Central memory CD4-positive, alpha-beta T cell (primary cell): ENCODE measurements at places on chromosomes 16 and 17.

DNA sequence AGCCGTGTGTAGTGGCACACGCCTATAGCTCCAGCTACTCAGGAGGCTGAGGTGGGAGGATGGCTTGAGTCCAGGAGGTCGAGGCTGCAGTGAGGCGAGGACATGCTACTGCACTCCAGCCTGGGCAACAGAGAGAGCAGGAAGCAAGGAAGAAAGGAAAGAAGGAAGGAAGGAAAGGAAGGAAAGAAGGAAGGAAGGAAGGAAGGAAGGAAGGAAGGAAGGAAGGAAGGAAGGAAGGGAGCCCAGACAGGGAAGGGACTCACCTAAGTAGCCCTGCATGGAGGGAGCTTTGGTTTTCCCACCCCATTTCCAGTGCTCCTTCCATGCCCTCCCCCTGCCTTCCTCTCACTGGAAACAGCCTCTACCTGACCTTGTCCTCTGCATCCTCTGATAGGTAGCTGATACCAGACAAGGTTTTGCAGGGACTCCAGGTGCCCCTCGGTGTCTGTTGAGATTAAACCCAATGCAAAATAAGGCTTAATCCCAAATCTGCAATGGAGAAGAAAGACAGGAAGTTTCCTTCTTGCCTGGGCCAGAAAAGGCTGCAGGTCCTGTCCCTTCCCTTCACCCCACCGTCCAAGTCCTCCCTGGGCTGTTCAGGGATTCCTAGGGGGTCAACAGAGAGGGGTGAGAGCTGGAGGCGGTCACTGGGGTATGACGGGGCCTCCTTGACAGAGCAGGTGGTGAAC, 21.5 kb upstream of the CA4 start:
- no peak for DNase-seq

DNA sequence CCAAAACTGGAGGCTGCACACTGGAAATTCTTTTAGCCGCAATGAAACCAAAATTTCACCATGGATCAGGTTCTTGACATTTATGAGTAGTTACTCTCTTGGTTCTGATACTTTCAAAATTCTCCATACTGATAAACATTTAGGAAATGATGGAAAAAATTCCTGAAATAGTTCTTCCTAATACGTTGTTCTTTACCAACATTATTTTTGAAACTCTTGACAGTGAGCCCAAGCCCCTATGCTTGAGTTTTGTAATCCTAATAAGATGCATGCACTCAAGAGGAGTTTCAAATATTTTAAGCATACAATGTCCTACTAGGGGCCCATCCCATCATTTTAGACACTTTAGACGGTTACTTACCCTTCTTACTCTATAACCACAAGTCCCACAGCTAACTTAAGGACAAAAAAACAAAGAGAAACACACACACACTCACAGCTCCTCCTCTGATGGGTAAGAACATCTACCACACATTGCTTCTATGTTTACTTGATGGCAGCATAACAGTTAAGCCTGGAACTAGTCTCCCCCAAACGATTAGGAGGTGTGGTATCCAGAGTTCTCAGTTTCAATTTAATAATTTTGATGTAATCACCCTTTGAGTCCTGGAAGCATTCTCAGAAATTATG, 3.7 kb downstream of the VEZF1 start:
- no peak for DNase-seq

DNA sequence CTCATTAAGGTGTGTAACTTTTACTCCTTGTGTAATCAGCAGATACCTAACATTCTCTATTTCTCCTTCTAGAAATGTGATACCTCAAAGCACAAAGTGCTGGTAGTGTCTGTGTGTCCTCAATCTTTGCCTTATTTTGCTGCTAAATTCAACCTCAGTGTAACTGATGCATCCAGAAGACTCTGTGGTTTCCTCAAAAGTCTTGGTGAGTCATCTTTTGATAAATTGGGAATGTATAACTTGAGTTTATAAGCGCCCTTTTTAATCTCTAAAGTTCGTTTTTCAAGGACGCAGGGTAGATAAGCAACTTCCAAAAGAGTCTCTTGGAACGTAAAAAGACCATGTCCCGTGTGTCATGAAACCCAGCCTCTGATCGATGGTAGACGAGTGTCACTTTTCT, 10.2 kb downstream of the NARF start:
- DNase-seq: no peak

DNA sequence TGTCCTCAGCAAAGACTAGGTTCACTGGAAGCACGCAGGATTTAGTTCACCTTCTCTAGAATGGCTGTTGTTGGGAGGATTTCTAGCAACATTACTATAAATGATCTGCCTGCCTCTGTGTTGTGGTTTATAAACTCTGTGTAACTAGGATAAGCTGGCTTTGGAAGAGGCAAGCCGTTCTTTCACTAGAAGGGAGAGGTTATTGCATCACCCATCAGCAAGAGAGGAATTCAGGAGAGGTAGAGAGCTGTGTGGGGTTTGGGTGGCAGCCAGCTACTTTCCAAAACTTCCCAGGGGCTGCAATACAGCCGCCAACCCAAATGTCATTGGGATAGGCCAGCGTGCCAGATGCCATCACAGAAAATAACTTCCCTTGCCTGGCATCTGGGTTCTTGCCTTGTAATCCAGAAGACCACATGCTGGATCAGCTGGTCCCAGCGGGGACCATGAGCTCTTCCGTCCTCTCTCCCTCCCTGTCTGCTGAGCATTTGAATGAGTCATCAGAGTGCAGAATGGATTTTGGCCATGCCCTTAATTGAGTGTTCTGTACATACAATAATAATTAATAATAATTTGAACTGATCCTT, 95.7 kb upstream of the RBFOX1 start:
- no peak for DNase-seq

DNA sequence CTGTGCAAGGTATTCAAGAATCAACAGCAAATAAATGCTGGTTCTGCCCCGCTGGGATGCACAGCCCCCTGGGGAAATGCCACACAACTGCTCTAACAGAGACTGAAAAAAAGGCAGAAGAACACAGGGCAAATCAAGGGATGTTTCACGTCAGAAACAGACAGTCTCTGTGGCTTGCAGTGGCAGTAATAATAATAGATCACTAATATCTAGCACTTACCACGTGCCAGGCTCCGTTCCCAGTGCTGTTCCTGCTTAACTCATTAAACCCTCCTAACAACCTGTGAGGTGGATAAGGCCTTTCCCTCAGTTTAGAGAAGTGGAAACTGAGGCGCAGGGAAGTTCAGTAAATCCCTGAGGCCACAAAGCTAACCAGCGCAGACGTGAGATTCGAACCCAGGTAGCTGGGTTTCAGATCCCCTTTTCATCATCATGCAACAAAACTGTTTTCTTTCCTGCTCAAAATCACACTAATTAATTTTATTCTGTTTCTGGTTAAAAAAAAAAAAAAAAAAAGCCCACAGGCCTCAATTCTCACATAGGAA, 36.7 kb downstream of the ARHGAP17 start:
- no peak for DNase-seq

GRCh38 chr17:73017658-73018057, 74.8 kb downstream of the SLC39A11 start:
- no peak for DNase-seq

DNA sequence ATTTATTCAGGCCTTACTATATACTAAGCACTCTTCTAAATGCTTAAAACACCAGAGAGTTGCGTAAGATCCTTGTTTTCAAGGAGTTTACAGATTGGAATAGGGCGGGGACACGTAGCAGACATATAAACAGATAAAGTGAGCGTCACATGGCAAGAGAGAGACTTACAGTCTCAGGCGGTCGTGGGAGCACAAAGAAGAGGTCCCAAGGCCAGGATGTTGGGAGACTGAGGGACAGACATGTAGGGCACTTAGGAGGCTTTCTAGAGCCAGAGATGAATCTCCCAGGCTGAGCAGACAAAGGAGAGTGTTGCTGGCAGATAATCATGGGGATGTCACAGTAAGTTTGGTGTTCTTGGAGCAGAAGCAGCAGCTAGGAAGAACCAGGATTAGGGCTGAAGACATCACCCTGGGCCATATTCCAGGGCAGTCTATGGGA, 119.1 kb upstream of the ANKFN1 start:
- no peak for DNase-seq

DNA sequence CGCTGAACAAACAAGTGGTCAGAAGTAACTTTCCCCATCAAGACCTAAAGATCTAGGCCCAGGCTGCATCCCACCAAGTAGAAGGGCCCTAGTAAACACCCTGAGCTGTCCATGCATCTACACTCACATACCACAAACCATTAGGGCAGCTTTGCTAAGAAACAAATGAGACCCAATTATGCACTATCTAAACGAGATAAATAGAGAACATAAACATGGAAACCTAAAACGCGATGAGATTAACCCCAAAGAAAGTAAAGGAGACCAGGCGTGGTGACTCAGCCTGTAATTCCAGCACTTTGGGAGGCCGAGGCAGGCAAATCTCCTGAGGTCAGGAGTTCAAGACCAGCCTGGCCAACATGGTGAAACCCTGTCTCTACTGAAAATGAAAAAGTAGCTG, 5.8 kb downstream of the TXNDC11 start:
- DNase-seq: no peak

DNA sequence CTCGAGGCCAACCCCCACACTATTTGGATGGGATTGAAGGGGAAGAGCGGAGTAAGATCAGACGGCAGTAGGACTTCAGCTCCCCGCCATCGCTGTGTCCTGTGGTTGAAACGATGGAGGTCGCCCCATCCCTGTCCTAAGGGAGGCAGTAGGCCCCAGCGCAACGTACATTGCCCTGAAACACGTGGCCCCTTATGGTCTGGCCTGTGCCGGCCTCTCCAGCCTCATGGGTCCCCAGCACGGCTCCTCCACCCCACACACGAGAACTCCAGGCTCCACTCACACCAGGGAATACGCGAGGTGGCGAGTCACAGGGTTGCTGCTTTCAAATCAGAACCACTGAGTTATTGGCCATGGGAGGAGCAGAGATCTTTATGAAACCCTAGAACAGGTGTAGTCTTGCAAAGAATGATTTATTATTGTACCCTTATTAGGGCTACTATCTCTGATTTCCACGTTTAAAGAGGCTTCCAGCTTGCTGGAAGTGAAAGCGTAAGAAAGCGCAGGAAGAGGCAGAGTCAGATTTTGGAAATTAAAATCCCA, 669 bp upstream of the DCTPP1 start:
- DNase-seq: no peak

DNA sequence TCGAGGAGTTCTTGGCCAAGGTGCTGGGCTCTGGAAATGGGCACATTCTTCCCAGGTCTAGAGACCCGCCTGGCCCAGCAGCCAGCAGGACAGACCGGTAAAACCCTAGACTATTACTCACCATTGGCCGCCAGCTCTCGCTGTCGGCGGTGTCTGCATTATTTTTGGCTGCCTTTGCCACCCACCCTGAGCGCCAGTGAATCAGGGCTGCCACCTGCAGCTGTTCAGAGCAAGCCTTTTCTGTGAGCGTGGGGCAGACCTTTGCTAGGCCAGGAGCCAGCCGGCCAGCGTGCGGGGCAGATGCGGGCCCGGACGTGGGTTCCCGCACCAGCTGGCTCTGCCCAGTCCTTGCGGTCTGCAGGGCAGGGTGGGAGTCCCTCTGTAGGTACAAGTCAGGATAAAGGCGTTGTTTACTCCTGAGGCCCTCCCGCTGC, 15.8 kb upstream of the CLEC18A start:
- no peak for DNase-seq

GRCh38 chr16:31754998-31755615, 118.5 kb upstream of the ZNF267 start:
- no peak for DNase-seq

DNA sequence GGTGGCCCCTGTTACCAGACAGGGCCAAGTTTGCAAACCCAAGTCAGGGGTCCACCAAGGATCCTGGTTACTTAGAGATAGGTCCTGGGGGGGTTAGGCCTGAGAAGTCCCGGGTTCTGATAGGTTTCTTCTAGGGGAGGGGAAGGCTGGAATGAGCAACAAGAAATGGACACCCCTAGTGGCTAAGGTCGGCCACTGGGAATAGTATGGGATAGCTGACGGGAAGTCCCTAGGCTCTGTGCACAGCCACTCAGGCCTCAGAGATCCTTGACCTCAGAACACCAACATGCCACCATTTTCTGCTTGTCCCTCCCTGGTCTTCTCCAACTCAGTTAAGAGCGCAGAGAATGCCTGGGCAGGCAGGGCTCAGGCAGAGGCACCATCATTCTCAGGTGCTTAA, 13.4 kb downstream of the TK2 start:
- DNase-seq: no peak

DNA sequence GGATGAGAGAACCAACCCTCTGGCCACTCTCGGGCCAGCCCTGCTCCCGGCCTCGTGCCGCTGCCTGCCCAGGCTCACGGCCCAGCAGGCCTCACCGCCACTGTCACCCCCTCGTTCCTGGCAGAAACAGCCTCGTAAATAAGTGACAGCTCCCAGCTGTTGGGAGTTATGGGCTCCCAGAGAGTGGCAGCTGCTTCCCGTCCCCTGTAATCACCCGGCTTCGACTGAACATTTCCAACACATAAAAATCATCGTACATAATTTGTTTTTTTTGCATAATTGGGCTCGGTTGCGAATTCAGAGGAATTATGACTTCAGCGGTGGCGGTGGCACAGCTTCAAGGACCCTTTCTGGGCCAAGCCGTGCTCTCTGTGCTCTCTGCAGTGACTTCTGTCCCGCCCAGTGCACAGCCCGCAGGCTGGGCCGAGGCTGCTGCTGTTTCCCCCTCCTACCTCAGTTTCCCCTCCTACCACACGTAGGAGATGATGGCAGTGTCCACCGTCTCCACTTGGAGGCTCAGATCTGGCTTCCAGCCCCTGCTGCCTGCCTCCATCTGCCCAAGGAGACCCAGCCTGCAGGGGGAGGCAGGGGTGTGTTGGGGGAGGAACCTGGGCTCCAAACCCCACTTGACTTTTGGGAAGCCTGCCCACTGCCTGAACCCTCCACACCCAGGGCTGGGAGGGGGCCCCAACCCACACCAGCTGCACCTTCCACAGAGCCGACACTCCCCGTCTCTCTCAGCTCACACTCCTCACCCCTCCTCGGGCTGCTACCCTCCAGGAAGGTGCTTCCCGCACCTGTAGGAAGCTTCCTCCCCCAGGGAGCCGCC, 84.9 kb downstream of the RTN4RL1 start:
- DNase-seq: no peak

- no peak for DNase-seq
Observed at GRCh38 chr16:53429221-53429943, 4.9 kb upstream of the RBL2 start.

- DNase-seq: no peak
Observed at GRCh38 chr16:9457215-9457614, 365.8 kb downstream of the HAPSTR1 start.

DNA sequence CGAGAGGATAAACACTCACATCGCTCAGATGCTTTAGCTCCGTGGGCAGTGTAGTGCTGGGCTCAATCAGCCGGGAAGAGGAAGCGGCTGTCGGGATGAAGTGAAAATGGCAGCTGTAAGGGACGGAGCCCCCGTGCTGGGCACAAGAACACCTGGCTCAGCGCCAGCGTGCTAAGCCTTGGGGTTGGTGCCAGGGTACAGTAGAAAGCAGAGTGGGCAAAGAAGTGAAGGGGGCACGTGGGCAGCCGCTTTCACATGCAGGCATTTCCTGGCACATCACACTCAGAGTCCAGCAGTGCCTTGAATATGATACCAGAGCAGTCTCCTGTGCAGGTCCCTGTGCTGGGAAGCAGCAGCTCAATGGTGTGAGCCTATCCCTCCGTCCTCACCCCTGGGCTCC, 51.1 kb upstream of the FOXF1 start:
- DNase-seq: no peak
